ENCODE measurements at places on chromosomes 5 and 9. TPM values are rescaled to one million over a fixed set of nuclear protein-coding genes. Genes with fewer than 3 reads are reported as not detected.

The SPDL1 gene
- 4.1 TPM for total RNA-seq

DNA sequence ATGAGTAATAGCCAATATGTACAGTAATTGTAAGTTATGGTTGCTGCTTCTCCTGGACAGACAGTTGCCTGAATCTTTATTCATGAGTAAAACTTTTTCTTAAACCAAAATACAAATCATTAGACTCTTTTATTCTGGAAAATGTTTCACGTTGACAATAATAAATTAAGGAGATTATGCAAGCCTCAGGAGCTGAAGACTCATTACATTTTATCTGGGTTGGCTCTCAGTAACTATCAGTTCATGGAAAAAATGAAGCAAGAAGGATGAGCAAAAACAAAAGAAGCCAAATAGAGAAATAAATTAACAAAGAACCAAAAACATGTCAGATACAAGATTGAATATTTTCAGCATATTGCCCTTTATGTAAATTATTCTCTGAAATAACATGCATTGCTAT is 88.9 kb upstream of the PRR16 start:
- no peak for DNase-seq

GRCh38 chr5:155049569-155050383 is 36.2 kb downstream of the KIF4B start:
- no peak for DNase-seq

- DNase-seq = no peak
These were observed 347.6 kb downstream of the GADD45G start for GRCh38 chr9:89952401-89952800.

The FOXI1 gene
- not detected for total RNA-seq

GRCh38 chr9:22056402-22056801 is 47.3 kb upstream of the CDKN2B start:
- no peak for DNase-seq

The BTNL8 gene
- total RNA-seq = not detected

The IL33 gene
- 5.7 TPM for total RNA-seq

The DNAJC21 gene
- total RNA-seq = 21.6 TPM

GRCh38 chr9:124399323-124399967 is 15.8 kb downstream of the PSMB7 start:
- DNase-seq = no peak

- no peak for DNase-seq
These were observed at the start of gene CDH10 for GRCh38 chr5:24644761-24645160. TSS of gene CDH10 (minus strand) at chr5:24644978. CDS start at chr5:24593490, 51,488 bp downstream.
